ENCODE measurements at places on chromosomes 6 and 20. TPM values are rescaled to one million over a fixed set of nuclear protein-coding genes. Genes with fewer than 3 reads are reported as not detected.
A peak's percentile ranks its signal among the peaks of the same experiment; 100 is the strongest.

- DNase-seq: no peak
Observed at GRCh38 chr6:72374857-72375256, 247.0 kb upstream of the KCNQ5 start.

GRCh38 chr6:136846046-136846445 lies 23.7 kb downstream of the PEX7 start:
- DNase-seq: peak; percentile 31

The NKX2-2 gene
- not detected for polyA plus RNA-seq

- peak; percentile 65 for DNase-seq
Observed at GRCh38 chr6:166556863-166557322, 29.6 kb downstream of the RAMACL start.

- no peak for DNase-seq
Observed at GRCh38 chr6:134451529-134451928, 133.6 kb upstream of the SGK1 start.

DNA sequence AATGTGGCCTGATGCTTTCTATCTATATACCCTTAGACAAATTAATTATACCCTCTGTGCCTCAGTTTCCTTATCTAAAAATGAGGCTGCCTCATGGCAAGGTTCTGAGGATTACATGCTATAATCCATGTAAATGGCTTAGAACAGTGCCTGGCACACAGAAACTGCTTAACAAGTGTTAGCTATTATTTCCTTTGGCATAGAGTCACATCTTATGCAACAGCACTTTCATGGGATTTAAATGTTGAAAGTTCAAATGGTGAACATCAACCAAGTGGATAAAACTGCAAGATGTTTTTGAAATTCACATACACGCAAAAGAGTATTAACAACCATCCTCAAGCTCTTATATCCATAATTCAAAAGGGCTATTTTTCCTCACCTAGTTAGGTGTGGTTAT lies 202.8 kb upstream of the JAG1 start:
- peak; percentile 48 for DNase-seq

The ZBTB46 gene
- 9.7 TPM for polyA plus RNA-seq

DNA sequence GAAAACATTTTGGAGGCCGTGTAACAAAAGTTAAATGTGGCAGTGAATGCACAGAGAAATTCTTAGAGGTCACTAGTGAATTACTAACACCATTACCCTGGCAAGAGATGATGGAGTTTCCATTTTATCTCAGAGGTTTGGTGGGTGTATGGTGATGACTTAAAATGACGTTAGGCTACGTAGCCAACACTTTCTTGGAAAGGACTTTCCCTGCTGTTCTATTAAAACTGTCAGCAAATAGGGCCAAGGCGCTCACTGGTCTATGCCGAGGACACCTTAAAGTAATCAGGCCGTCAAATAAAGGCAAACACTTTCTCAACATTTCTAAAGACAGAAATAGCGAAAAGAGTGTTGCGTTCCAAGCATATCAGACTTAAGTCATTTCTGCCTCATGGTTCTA lies 160.8 kb downstream of the GMPR start:
- peak; percentile 58 for DNase-seq

- no peak for DNase-seq
Observed at GRCh38 chr6:167870321-167870720, 43.6 kb downstream of the AFDN start.

DNA sequence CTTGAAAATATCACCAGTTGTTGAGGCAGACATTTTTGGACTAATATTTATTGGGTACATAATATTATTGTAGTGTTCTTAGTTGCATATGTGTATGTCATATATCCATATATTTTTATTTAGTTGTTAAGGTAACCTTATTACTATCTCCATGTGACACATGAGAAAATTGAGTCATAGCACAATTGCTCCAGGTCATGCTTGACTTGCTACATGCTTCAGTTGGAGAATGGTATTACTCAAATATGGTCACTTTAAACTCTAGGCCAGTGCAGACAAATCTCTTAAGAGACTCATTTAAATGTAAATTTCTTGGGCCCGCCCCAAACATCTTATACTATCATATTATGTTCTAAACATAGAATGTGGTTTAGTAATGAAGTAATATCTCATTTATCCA lies 246.1 kb downstream of the RIMS1 start:
- DNase-seq: no peak

The C6orf52 gene
- 1.3 TPM for polyA plus RNA-seq

- DNase-seq: no peak
Observed at GRCh38 chr6:15027472-15027871, 218.4 kb upstream of the JARID2 start.

- DNase-seq: peak; percentile 69
Observed at GRCh38 chr20:3935295-3935955, 46.2 kb downstream of the PANK2 start.

GRCh38 chr6:46437671-46438221 lies 53.5 kb downstream of the RCAN2 start:
- DNase-seq: no peak

DNA sequence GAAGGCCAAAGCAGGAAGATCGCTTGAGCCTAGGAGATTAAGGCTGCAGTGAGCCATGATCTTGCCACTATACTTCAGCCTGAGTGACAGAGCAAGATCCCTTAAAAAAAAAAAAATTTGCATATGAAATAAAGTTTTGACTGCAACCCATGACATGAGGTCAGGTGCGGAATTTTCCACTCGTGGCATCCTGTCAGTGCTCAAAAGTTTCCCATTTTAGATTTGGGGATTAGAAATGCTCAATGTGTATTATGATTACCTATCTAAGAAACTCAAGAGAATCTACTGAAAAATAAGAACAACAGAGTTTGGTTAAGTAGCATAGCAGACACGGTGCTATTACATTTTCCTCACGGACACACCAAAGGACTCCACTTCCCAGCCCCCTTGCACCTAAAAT lies 11.7 kb downstream of the SLC23A2 start:
- no peak for DNase-seq

The SPDEF gene
- 0.19 TPM for polyA plus RNA-seq

The PRSS35 gene
- polyA plus RNA-seq: 41.4 TPM

GRCh38 chr6:113825781-113826180 lies 31.4 kb upstream of the MARCKS start:
- peak; percentile 88 for DNase-seq

DNA sequence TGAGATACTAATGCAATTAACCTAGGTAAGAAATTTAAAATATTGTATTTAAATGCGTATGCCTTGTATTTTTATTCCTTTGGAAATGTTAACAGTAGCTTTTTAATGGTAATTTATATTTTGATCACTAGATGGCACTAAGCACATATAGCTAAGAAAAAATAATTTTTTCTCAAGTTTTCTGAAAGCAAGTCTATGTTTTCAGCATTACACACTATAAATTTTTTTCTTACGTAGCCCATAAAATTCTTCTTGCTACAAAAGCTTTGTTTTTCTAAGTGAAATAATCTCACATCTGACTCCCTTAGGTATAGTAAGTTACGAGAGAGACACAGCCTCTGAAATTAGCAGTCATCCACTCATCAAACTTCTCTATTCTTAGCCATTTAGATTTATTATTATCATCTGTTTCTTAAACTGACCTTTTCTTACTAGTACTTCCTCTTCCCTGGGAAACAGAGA lies 35.7 kb downstream of the TSPYL4 start:
- DNase-seq: no peak

DNA sequence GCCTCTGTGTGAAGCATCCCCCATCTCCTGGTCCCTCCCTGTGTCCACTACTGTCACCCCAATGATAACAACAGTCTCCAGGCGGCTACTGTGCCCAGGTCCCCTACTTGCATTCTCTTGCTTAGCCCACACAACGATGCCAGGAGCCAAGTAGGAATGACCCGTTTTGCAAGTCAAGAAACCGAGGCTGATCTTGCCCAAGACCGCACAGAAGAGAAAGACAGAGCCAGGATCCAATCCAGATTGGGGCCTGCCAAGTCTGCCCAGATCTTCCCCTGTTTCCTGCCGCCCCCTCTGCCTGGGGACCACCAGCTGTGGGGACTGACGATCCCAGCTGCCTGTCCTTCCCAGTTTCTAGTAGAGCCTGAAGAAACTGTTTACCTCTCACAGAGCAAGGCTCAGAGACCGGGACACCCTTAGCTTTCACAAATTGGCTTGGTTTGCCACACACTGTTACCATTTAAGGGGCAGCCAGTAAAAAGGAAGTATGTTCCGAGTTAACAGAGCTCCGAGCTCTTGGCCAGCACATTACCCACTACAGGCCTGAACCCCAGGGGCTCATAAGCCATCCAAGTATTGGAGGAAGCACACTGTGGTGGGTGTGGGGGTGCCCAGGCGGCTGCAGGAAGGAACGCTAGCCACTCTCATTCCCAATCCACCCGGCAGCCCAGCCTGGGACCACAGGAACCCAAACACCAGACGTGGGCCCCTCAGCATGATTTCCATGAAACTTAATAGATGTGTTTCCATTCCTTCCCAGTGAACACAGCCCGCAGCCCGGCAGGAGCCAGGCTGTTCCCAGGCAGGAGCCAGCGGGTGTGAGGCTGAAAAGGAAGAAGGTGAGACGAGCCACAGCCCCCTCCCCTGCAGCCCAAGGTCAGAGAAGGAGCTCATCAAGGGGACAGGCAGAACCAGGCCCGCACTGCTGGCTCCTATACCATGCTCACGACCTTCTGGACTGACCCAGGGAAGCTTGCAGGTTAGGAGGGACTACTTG lies 7.9 kb downstream of the KIAA1755 start:
- no peak for DNase-seq

DNA sequence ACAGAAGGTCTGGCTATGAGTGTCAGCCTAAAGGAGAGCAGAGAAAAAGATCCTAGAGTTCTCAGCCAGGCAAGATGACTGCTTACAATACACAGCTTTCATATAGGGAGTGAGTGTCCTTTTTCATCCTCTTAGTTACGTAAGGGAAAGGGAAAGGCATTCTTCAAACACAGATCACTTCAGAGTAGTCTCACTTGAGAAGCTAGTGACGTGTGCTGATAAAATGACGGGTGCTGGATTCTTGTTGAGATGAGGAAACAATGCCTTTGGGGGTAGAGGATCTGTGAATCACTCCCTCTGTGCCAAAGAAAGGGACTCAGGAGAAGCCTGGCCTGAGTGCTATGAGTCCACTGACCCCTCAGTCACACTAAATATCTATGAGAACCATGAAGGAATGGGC lies 117.3 kb downstream of the QRSL1 start:
- no peak for DNase-seq

- no peak for DNase-seq
Observed at GRCh38 chr6:100457311-100457990, 7.3 kb downstream of the SIM1 start.

The C6orf15 gene
- polyA plus RNA-seq: not detected

The AHCY gene
- polyA plus RNA-seq: 161 TPM

- no peak for DNase-seq
Observed at GRCh38 chr6:36120539-36120938, 9.8 kb upstream of the MAPK13 start.

- DNase-seq: no peak
Observed at GRCh38 chr20:32528171-32528891, 56.8 kb downstream of the NOL4L start.

The CYP21A2 gene
- polyA plus RNA-seq: 0.49 TPM

The LTV1 gene
- 35.2 TPM for polyA plus RNA-seq

- DNase-seq: no peak
Observed at GRCh38 chr20:44433751-44434538, 41.7 kb upstream of the TTPAL start.

GRCh38 chr20:63164484-63165355 lies 51.2 kb downstream of the YTHDF1 start:
- no peak for DNase-seq

The HDGFL1 gene
- polyA plus RNA-seq: not detected

The NNAT gene
- 368 TPM for polyA plus RNA-seq

DNA sequence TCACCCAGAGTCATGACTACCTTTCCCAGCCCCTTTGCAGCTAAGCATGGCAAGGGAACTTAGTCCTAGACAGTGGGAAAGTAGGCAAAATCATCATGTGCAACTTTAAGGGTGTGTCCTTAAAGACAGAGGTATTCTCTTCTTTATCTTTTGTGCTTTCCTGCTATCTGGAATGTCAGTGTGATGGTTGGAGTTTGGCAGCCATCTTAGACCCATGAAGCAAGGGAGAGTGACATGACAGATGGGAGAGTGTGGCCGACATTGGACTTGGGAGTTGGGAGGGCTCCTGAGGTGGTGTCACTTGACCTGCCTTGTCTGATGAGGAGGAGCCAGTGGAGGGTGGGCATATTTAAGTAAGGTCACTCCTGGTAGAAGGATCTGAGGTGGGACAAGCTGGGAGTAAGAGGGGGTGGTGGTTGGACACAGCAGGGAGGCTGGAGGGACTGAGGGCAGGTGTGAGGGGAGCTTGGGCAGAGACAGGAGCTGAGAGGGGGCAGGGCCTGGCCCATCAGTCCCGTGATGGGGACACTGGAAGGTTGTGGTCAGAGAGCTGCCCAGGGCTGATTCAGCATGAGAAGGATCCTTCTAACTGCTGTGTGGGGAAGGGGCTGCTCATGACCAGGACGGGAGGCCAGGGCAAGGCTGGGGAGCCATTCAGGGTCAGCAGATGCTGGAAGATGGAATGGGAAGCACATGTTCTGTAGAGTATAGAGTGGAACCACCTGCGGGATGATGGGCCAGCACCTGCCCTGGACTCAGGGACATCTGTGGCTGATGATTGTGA lies 29.5 kb upstream of the SULF2 start:
- no peak for DNase-seq

DNA sequence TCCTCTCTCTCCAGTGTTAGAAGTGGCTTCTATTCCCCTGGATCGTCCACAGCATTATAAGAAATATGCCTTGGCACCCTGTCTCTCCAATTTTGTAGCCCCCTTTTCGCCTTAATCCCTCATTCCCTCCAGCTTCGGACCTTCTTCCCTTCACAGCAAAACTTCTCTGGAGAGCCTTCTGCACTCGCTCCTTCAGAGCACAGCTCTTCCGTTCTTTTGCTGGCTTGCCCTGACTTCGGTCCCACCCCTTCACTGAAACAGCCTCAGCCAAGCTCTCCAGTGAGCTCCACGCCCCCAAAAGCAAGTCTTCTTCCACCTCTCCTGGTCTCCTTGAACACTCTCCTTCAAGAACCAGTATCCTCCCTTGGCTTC lies 134.7 kb upstream of the RNF24 start:
- DNase-seq: peak; percentile 64

GRCh38 chr20:3446779-3447178 lies 24.0 kb upstream of the ATRN start:
- no peak for DNase-seq

- DNase-seq: no peak
Observed at GRCh38 chr6:5058254-5058653, 26.9 kb upstream of the PPP1R3G start.

DNA sequence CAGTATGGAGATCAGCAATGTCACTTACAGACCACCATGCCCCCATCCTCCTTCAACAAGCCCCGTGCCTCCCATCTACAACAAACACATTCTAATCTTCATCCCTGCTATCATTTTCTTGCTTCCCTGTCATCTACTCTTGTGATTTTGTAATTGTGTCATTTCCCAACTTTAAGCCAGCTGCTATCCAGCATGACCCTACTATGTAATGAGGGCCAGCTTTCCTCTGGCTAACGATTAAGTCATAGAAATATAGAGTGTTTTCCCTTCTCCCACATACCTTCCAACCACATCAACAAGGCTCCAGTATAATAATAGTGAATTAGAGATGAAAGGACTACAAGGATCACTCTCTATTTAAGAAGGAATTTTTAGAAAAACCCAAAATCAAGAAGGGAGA lies 607.0 kb downstream of the TENT5A start:
- no peak for DNase-seq

- no peak for DNase-seq
Observed at GRCh38 chr6:139981768-139982181, 607.3 kb upstream of the CITED2 start.

GRCh38 chr6:54801669-54802068 lies 44.9 kb upstream of the FAM83B start:
- no peak for DNase-seq
